ENCODE measurements at places on chromosomes 7 and 10.
A peak's percentile ranks its signal among the peaks of the same experiment; 100 is the strongest.

- DNase-seq: no peak
Measured at GRCh38 chr10:117464176-117464575, 78.4 kb upstream of the EMX2 start.

- no peak for DNase-seq
Measured at GRCh38 chr10:123327896-123328295, 173.7 kb downstream of the BUB3 start.

- no peak for DNase-seq
Measured at GRCh38 chr7:43454936-43455518, 127.9 kb upstream of the STK17A start.

DNA sequence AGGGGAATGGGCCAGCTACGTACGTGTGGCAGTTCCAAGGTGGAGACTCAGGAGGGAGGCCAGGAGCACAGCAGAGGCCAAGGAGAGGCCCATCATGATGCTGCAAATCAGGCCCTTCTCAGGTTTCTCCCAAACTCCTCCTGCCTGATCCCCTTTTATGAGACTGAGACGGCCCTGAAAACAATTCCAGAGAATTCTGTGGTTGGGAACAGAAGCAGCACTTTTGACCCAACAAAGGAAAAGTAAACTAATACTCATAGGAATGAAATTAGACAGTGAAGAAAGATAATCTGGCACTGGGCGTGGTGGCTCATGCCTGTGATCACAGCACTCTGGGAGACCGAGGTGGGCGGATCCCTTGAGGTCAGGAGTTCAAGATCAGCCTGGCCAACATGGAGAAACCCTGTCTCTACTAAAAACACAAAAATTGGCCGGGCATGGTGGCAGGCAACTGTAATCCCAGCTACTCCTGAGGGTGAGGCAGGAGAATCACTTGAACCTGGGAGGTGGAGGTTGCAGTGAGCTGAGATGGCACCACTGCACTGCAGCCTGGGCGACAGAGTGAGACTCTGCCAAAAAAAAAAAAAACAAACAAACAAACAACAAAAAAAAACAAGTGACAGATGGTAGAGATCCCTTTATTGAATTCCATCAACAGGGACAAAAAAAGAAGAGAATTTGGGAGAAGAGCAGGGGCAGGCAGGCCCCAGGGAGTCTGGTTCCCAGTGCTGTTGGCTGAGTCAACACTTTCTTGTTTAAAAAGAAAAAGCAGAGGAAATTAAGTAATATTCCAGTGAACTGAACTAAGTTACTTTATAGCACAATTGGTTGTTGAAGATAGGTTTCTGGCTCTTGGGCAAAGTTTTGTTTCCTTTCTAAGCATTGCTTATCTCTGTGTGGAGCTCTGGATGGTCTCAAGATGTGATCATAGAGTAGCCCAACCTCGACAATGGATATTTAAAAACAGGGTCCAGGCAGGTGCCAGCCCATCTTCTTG lies at the start of gene CCL26:
Gene CCL26 (minus strand): TSS at position 131 of the 997 bp plus-strand sequence. CDS start 35 bp downstream, at position 96.
- peak; percentile 90 for DNase-seq

GRCh38 chr7:1569440-1569832 lies 396 bp downstream of the PSMG3 start:
- no peak for DNase-seq

GRCh38 chr7:157890921-157891401 lies 554.2 kb downstream of the DNAJB6 start:
- DNase-seq: no peak

- DNase-seq: no peak
Measured at GRCh38 chr10:5599613-5600520, 66.5 kb downstream of the ASB13 start.

DNA sequence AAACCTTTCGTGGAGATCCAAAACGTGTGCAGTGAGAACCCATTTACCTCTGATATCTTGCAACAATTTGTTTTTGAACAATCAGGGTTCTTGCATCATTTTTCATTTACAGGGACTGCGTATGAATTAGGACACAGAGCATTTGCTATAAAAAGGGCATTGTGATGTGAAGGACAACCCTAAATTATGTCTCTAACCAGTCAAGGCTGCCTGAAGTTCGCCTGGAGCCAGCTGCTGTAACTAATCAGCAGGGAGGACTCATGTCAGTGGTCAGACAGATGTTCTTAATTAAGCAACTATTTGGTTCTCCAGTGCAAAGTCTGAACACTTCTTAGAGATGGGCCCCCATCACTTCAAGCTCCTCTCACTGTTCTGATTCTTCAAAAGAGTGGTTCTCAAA lies 674.8 kb downstream of the KCNMA1 start:
- peak; percentile 51 for DNase-seq
